ENCODE measurements at places on chromosomes 1 and 21.

DNA sequence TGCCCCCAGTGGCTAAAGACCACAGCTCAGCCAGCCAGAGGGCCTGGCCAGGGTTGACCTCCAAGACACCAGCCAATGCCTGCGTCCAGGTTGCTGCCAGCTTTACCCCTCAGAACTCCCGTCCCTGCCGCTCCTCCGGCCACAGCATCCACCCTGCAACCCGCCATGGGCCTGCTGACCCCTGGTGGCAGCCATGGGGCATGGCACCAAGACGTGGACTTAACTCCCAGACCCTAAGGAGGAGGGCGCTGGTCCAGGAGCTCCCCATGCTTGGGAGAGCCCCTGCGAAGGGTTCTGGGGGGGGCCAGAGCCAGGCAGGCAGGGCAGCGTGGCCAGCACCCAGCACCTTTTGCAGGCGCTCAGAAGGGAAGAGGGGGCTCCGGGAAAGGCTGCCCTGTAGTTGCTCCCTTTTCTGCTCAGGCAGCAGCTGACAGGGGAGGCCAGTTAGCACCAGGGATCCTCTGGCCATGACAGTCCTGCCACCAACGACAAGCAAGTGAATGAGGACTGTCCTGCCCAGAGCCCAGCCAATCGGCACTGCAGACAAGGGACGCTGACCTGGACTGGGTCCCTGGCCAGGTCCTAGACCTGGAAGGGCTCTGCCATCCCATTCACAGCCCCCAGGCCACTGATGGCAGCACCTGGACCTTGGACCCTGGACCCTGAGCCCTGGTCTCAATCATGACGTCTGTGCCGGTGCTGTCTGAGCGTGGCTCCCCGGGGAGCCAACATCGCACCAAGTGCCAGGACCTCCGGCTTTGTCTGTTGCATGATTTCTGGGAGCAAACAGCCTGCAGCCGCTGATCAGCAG is 246.2 kb downstream of the NPHP4 start:
- DNase-seq: peak; percentile 45

GRCh38 chr1:165383067-165383466 is 26.6 kb upstream of the LMX1A start:
- DNase-seq: no peak

- DNase-seq: no peak
Measured at GRCh38 chr1:217891966-217892365, 260.8 kb downstream of the SPATA17 start.

GRCh38 chr1:86016076-86016759 is 140.4 kb downstream of the COL24A1 start:
- no peak for DNase-seq

DNA sequence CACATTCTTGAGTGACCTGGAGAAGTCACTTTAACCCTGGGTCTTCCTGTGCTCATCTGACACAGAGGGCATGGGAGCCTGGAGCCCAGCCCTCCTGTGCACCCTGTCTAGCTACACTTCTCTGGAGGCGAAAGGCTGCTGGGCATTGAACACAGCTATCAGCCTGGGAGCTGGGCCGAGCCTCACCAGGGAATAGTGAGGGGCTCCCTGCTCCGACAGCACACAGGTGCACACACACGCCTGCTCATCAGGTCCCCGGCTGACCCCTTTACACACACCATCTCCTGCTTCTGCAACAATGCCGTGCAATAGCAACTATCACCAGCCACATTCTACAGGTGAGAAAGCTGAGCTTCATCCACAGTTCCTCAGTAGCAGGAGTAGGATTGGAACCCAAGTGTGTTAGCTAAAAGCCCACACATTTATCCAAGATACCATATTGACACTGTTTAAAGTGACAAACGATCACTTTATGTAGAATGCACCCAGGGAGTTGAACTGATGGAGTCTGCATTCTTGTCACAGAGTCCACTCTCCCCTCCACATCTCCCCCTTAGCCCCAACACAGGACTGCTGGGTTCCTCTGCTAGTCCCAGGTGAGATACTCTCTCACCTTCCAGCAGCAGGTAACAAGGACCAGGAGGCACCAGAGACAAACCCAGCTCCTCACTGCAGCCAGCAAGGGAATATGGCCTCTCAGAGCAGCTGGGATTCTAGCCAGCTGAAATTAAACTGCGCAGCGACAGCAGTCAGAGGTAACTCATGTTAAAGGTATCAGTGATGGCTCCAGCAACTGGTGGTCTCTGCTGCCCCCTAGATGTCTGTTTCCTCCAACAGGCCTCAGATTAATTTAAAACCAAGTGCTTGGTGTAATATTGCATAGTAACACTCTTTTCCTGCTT is 18.3 kb upstream of the CAPN8 start:
- DNase-seq: peak; percentile 49

GRCh38 chr1:200542162-200542561 is 78.4 kb downstream of the KIF14 start:
- DNase-seq: no peak

GRCh38 chr21:9753943-9754342 is 767.4 kb upstream of the TPTE start:
- DNase-seq: no peak

- no peak for DNase-seq
Measured at GRCh38 chr1:116927049-116927798, 17.5 kb downstream of the PTGFRN start.

DNA sequence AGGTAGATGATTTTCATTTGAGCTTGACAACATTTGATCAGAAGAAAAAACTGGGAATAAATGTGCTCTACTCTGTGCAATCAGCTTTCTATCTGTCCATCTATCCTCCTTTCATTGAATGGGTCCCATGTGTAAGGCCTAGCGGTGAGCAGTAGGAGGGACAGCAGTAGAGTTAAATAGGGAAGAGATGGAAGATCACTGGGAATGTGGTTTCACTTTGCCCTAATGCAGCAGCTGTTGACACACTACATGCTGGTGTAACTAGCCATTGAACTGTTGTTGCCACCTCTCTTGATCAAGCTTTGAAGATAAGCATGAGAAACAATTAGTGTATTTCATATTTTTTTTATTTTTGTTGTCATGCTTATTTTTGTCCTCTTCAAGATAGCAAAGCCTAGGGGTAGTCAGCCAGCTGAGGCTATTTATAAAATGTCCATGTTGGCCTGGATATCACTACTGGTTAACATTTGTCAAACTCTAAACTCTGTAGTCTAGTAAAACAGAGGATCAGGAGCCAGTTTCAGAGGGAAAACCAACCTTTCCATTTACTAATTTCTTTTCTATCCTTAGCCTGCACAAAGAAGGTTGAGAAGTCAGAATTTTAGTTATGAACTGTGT is 41.9 kb downstream of the CACNA1E start:
- no peak for DNase-seq

GRCh38 chr1:175162955-175163354 is 29.6 kb downstream of the KIAA0040 start:
- DNase-seq: no peak

- no peak for DNase-seq
Measured at GRCh38 chr1:1355416-1355815, 2.9 kb downstream of the MXRA8 start.

GRCh38 chr1:210344706-210345105 is 16.0 kb downstream of the HHAT start:
- DNase-seq: no peak

GRCh38 chr1:23475134-23475628 is 8.8 kb downstream of the ASAP3 start:
- no peak for DNase-seq

- DNase-seq: no peak
Measured at GRCh38 chr21:43712268-43712942, 6.5 kb upstream of the PDXK start.

DNA sequence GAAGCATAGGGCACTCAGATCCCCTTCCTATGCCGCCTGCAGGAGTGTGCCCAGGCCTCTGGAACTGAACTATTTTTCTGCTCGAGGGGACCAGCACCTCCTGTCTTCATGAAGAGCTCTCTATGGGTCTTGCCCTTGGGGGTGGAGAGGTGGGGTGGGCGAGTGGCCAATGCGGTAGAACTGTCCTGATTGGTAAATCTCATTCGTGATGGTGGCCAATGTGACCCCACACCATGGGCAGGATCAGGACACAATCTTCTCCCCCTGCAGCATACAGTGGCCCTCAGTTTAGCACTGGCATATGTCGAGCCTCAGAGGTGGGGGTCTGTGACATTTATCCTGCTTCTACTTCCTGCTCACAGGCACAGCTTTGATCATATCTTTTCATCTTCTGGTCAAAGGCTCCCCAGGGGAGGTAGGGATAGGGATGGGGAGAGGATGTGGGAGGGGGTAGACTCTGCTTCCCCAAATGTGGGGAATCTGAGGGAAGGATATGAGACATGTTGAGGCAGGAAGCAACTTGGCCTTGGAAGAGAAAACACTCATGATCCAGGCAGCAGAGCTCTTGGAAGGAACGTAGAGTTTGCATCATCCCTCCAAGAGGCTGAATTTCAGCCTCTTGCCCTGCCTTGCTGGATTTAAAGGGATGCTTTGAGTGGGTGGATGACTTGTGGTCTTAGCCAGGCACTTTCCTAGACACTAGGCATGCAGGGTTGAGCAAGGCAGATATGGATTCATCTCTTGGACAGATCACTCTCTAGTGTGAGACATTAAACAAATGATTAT is 81.8 kb downstream of the LAMC2 start:
- DNase-seq: no peak

DNA sequence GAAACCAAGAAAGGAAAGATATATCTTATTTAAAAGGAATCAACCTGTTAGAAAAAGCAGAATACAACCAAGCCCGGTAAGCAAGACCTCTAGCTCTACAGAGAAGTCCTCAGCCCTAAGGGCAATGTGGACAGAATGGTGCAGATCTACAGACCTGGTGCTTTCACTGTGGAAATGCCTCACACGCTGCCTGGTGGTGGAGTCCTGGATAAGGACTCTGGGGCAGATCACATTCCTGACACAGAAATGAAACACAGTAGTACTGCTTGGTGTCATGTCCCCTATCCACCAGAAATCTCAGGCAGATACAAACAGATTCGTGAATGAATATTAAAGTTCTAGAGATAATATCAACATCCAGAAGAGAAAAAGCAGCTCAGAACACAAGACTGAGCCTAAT is 6.8 kb downstream of the CNN3 start:
- DNase-seq: no peak

- DNase-seq: no peak
Measured at GRCh38 chr1:207882692-207883091, 28.2 kb downstream of the CD34 start.

DNA sequence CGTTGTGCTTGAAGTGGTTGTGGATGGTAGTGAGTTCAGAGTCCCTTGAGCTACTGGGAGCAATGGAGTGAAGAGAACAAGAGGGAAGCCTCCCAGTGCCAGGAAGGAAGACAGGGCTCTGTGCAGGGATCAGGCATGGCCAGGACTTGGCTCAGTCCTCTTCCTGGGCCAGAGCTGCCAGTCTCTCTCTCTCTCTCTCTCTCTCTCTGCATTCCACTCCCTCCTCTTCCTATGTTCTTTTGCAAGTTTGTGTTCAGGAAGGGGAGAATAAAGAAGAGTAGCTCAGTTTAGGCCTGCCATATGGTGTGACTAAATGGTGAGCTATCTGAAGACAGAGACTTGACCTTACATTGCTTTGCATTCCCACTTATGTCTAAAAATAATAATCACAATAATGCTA is 20.5 kb upstream of the RPTN start:
- DNase-seq: no peak

- no peak for DNase-seq
Measured at GRCh38 chr1:230043081-230043480, 24.0 kb upstream of the GALNT2 start.

DNA sequence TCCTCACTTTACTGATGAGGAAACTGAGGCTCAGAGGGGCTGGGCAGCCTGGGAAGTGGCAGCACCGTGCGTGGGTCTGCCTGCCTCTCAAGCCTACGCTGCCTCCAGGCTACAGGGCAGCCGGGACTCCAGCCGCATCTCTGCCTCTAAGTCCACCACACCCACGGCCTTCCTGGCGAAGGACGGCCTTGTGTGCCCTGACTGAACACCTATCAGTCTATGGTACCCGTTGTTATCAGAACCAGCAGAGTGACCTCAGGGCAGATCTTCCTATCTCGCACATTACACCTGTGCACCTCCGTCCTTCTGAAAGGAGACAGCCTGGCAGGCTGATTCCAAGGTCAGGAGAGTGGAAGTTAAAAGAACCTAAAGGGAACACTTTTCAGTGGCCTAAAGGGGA is 35.7 kb upstream of the SLC30A1 start:
- DNase-seq: no peak

GRCh38 chr1:36859926-36860325 is 174.4 kb downstream of the GRIK3 start:
- DNase-seq: no peak

DNA sequence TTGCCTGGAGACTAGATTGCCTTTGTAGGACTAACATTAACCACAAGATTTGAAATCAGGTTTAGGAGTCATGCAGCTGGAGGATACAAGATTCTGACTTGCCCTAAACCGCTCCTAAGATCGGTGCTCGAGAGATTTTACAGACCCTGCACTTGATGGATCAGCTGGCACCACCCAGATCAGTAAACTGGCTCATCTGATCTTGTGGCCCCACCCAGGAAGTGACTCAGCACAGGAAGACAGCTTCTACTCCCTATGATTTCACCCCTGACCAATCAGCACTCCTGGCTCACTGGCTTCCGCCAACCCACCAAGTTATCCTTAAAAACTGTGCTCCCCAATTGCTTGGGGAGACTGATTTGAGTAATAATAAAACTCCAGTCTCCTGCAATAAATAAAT is 876 bp upstream of the CATSPERE start:
- no peak for DNase-seq

- DNase-seq: peak; percentile 86
Measured at GRCh38 chr1:165392634-165393571, 36.4 kb upstream of the LMX1A start.

DNA sequence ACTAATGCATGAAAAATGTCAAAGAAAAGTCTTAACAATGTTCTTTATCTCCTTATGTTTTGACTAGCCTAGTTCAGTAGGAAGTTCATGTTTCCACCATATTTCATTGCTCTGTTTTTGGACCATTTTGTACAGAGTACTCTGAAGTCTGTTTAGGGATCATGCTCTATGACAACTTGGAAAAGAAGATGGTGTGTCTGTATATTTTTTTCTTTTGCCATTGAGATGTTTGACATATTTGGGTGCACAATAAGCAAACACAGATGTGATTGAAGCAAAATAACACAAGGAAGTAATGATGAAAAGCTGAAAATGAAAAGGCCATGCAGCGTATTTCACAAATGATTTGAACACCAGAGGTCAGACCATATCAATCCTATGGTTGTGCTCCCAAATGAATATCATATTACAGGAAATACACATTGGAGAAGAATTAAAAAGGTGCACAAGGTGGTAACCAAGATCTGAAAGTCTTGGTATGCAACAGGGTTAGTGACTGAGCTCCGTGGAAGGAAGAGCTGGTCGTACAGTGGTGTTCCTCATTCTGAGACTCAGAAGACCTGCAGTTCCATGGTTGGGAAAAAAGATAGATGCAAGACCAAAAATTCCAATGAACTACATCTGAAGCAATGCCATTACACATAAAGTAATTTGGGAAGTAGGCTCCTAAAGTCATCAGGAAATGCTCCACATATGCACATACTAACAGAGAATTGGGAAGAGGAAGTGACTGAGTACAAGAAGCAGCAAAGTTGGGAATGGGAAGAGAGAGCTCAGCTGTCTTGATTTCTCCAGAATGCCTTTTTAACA is 463.5 kb downstream of the LMO4 start:
- DNase-seq: no peak

- no peak for DNase-seq
Measured at GRCh38 chr1:67285780-67286488, 21.7 kb upstream of the IL12RB2 start.
